NK-92 treated with Interleukin-12 subunit alpha and Interleukin-12 subunit beta, amount 100 ng/mL, for 24 hours (cell line): ENCODE measurements at places on chromosomes 5 and 9.

- no peak for DNase-seq
Observed at GRCh38 chr9:113648586-113648985, 185.1 kb downstream of the RGS3 start.

- DNase-seq: no peak
Observed at GRCh38 chr9:93491593-93492232, 38.3 kb upstream of the FAM120AOS start.

GRCh38 chr5:177361418-177362291, 3.9 kb downstream of the RGS14 start:
- DNase-seq: no peak

DNA sequence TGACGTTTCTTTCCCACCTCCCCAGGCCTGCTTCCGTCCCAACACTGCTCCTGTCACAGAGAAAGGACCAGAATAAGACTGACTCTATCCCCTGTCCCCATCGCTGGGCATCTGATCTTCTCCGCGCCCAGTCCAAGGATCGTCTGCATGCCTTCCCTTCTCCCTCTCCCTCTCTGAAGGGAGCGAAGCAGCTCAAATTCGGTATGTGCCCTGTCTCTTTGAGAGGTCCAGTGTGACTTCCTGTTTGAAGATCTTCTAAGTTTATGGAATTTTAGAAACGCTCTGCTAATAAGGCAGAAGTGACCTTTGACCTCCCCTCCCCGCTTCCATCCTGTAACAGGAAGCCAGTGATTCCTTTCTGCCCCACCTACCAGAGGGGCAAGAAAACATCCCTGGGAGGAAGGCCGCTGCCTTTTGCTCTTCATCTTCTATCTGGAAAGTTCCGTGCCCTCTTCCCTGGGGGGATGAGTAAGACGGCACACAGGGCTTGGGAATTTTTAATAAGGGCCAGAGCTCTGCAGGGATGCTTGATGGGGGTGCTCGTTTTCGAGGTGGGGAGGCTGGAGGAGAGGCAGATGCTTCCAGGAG, 40.7 kb upstream of the RNU6ATAC start:
- no peak for DNase-seq

GRCh38 chr5:100726116-100726515, 177.0 kb downstream of the ST8SIA4 start:
- no peak for DNase-seq

DNA sequence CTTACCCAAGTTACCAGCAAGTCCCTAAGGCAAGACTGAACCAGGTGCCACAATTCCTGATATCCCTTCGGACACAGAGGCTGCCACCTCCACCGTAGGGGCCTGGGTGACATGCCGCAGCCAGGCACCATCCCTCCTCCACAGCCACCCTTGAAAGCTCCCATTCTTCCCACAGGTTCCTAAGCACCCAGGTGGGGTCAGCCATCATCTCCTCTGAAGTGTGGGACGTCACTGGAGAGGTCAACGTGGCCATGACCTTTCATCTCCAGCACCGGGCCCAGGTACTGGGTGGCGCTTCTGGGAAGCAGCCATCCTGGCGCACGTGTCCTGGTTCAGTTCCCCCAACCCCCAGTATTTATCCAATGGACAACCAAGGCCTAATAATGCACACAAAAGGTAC, 8.2 kb downstream of the ADGRD2 start:
- DNase-seq: no peak

GRCh38 chr9:124757616-124758015, 13.5 kb downstream of the NR6A1 start:
- no peak for DNase-seq

GRCh38 chr9:124251605-124252378, 6.0 kb upstream of the NEK6 start:
- no peak for DNase-seq

- no peak for DNase-seq
Observed at GRCh38 chr5:170481849-170482248, 22.0 kb upstream of the KCNIP1 start.

- no peak for DNase-seq
Observed at GRCh38 chr9:122053567-122054350, 39.3 kb downstream of the TTLL11 start.

DNA sequence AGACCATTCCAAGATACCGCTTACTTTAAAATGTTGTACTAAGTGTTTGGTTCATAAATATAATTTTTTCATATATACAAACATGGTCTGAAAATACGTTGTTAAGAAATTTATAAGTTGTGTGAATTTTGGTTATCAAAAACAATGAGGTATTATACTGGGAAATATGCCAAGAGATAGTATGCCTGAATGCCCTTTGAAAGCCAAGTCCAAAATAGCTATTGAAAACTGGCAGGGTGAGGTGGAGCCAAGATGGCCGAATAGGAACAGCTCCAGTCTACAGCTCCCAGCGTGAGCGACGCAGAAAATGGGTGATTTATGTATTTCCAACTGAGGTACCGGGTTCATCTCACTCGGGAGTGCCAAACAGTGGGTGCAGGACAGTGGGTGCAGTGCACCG, 533.5 kb downstream of the ZNF608 start:
- no peak for DNase-seq

GRCh38 chr5:41856644-41857491, 13.4 kb downstream of the OXCT1 start:
- DNase-seq: peak; percentile 1

- no peak for DNase-seq
Observed at GRCh38 chr9:72557549-72557948, 36.1 kb downstream of the TMC1 start.

- DNase-seq: no peak
Observed at GRCh38 chr9:86991077-86991476, 43.8 kb upstream of the GAS1 start.

- no peak for DNase-seq
Observed at GRCh38 chr9:110050925-110051355, 157.0 kb downstream of the C9orf152 start.

DNA sequence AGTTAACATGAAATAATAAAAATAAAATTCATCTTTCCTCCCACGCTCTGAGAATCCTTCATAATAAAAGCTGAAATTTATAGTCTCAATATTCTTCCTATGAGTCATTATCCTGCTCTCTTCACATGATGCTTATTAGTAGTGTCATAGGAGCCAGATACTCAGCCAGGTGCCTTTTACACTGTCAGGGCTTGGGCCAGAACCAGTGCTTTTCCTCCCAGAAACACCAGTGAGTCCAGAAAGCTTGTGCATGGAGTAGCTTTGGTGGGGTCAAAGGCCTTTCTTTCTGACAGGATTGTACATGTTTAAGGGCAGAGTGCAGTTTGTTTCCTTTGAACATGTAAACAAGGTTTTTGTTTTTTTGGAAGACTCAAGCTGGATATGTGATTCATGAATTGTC, 6.8 kb downstream of the LSM11 start:
- no peak for DNase-seq

- DNase-seq: no peak
Observed at GRCh38 chr9:127334725-127335124, 62.2 kb upstream of the SLC2A8 start.

DNA sequence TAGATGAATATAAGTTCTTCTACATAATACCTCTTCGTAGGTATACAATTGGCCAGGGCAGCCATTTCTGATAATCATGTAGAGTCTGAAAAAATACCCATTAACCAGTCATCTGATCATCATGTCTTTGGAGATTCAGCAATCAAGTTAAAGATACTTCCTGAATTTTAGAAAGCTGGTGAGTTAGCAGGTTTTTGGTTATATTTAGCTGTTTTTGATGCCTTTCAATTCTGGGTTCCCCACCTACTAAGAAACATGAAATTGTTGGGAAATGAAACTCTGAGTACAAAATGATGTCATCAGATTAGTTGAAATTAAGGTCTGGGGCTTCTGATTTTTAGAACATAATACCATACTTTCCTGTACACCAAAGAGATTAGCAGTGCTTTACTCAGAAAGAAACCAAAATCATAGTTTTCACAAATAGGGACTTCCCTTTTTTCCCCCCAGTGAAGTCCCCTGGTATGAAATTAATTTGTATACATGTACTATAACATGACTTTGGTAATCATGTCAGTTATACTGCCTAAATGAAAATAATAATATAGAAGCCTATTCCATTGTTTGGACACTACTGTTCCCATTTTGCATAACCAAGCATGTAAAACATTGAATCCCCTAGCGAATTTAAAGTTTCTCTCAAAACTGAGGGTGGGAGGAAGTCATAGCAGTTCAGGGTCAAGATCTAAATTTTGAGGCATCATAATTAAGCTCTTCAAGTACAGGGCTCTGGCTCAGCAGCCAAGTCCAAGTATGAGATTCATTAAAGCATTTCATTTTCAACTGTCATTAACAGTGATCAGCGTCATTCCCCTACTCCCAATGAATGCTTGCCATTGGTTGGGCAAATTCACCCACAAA, 17.9 kb downstream of the PRLR start:
- DNase-seq: no peak

DNA sequence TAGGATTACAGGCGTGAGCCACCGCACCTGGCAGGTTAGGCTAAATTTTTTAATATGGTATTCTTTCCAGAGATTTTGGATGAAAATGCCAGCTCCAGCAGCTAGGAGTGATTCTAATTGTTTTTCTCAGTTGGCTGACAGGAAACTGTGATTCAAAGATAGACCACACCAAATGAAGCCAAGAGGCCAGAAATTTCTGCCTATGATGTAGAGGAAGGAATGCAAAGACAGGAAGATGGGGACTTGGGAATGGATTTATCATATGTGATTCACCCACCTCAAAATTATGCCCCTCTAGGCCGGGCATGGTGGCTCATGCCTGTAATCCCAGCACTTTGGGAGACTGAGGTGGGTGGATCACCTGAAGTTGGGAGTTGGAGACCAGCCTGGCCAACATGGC, 53.3 kb downstream of the UGCG start:
- no peak for DNase-seq

DNA sequence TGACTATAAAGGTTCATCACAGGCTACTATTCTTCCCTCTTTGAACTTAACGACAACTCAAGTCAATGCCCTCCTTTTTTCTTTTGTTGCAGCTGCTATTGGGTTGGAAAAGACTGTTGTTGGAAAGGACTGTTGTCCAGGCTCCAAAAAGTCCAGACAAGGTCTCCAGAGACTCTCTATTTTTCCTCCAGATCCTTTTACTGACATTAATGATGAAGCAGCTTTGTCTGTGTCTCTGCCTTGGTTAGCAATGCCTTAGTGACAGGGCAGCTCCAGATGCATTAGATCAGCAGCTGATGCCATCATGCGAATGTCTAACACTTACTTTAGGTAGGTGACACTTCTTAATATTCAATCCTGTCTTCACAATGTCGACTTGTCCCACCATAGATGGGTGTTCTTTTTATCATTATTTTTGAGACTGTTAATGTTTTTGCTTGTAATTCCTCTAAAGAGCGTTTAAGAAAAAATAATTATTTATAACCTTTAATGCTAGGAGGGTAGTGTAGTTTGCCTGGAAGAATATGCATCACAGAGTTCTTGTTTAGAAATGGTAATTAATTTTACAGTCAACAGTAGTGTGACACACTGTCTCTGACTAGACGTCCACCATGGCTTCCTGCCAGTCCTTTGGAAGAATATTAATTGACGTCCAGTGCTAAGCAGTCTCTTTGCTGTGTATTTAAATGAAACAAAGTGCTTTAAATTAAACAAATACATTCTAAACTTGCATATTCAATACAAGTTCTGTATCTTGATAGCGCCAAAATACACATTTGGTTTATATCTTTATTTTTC, 492.2 kb downstream of the NR2F1-AS1 start:
- DNase-seq: no peak

- no peak for DNase-seq
Observed at GRCh38 chr9:98310752-98311392, 55.4 kb upstream of the TBC1D2 start.

GRCh38 chr5:74288448-74289108, 351.9 kb downstream of the ENC1 start:
- no peak for DNase-seq

DNA sequence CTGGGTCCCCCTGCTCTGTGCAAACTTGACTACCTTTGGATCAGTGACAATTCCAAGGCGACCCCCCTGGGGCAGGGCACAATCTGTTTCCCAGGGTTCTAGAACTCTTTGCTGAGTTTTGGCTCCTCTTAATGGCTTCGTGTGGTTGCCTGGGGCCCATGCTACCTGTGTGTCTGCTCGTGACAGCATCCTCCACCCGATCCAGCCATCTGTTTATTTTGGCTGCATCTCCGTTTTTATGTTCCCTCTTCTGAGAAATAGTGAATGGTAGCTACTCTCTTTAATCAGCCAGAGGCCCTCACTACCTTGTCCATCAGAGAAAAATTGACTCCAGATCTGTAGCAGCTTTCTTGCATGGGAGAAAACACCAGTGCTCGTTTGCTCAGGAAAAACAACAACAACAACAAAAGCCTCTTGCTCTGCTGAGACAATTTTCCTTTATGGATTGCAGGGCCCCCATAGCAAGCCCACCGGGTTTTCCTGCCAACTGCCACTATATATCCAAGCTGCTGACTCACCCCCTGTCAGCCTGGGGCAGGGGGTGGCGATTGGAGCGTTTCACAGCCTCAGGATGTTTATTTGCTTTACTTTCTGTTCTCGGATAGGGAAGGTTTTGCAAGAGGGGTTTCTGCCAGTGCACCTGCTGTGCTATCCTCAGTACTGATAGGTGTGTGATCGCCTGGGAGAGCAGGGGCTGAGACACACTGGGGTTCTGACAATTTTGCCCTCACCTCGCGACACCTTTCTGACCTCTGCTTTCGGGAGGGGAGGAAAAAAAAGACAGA, 607.8 kb downstream of the BNC2 start:
- no peak for DNase-seq

DNA sequence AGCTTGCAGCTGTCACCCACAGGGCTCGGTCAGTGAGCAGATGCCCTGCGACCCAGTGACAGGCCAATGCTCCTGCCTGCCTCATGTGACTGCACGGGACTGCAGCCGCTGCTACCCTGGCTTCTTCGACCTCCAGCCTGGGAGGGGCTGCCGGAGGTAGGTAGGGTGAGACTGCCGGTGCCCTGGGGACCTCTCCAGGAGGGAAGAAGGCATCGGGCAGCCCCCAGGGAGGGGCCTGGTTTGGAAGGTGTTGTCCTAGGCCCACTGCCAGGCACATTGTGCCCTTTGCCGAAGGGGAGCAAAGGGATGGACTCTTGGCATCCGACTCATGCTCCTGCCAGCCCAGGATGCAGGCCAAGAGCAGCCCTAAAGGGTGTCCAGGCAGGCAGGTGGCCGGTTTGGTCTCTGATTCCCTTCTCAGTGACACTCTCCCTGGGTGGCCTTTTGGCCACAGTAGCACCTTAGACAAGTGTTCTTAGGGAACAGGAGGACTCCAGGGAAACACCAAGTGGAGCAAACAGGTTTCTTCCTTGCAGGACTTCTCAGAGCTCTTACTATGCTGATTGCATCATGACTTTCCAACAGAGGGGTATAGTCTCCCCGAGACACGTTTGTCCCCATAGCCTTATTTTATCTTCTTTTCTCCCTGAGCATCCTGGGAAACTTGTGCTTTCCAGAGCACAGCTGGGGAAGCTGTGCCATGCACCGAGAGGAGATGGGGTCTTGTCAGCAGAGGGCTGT, 28.1 kb upstream of the AIF1L start:
- no peak for DNase-seq

GRCh38 chr9:119094086-119094485, 275.1 kb downstream of the BRINP1 start:
- DNase-seq: no peak
